ENCODE measurements at places on chromosomes 13 and 19.

- no peak for DNase-seq
Observed at GRCh38 chr13:104975272-104975671, 1560.2 kb downstream of the EFNB2 start.

- no peak for DNase-seq
Observed at GRCh38 chr13:98909016-98909415, 68.8 kb downstream of the DOCK9 start.

DNA sequence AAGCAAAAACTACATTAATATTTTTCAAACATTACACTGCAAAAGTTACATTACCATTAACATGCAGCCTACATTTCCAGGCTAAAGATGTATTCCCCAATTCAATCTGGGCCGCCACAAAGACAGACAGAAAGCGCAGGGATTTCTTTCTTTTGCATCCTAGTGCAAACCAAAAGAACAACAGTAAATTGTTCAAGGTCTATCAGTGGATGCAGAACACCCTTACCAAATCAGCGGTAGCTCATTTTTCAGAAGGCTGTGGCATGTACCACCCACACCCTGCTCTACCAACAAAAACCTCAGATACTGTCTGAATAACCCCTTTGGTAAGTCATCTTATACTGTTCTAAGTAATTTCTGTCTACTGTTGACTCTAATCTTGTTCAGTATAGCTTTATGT lies 3.6 kb downstream of the TPT1 start:
- DNase-seq, result no peak

GRCh38 chr19:15101479-15102082 lies 5.6 kb upstream of the SYDE1 start:
- peak; percentile 84 for DNase-seq

- no peak for DNase-seq
Observed at GRCh38 chr19:10977742-10978092, 16.9 kb downstream of the SMARCA4 start.

GRCh38 chr19:2050349-2050990 lies 574 bp downstream of the MKNK2 start:
- DNase-seq, result no peak

DNA sequence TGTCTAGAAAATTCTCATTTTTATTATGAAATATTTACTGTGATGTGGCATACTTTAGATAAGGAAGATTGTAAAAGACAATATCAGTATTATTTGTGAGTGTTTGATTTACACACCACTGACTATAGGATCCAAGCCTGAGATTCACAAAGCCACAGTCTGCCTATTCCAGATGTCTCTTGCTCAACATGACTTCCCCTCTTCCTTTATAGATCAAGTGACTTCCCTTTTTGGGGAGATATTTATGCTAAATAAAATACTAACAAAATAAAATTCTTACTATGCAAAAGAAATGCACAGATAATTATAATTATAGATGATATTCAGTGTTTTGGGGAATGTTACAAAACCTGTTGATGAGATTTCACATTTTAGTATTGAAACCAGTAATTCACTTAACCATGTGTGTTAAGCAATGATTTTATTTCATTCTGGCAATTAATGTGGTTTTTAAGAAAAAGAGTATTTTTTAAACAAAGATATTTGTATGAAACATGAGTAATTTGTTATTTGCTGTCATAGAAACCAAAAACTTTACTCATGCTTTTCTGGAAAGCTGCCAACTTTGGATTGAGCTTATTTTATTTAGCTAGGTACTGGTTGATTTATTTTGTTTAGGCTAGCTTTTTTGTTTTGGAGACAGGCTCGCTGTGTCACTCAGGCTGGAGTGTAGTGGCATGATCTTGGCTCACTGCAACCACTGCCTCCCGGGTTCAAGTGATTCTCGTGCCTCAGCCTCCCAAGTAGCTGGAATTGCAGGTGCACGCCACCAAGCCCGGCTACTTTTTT lies 13.7 kb upstream of the GPR183 start:
- DNase-seq, result no peak

DNA sequence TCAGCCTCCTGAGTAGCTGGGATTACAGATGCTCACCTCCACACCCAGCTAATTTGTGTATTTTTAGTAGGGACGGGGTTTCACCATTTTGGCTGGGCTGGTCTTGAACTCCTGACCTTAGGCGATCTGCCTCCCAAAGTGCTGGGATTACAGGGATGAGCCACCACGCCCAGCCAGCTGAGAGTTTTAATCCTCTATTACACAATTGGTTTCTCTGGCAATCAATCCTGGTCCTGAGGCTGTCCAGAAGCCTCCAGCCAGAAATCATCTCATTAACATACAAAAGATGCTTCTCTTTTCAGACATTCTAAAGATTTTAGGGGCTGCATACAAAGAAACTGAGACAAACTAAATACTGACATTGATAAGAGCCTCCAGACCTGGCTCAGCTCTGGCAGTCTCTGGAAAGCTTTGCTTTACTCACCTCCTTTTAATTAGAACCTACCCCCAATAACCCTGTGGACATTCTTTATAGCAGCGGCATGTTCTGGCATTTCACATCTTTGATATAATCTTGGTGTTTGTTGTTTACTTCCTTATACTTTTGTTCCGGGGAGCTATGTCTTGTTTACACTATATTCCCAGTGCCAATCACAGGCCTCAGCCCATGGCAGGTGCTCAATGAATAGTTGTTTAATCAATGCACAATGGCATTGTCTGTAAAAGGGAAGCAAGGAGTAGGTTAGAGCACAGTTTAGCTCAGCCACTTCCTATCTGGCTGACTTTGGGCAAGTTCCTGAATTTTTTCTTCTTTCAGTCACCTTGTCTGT lies 4.1 kb upstream of the ZNF724 start:
- no peak for DNase-seq

DNA sequence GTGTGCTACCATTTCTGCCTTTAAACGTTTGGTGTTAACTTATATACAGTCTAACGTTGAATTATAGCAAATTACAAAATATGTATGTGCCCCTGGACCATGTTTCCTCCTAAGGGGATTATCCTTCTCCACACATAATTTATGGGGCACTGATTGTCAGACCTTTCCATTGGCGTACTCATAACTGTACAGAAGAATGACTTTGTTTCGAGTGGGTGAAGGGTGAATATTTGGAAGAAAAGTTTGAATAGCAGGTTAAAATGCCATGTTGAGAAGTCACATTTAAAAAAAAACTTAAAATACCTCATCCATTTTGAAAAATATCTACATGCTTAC lies 58.8 kb downstream of the SLC10A2 start:
- DNase-seq, result no peak

GRCh38 chr13:103716718-103717117 lies 650.5 kb upstream of the SLC10A2 start:
- no peak for DNase-seq

DNA sequence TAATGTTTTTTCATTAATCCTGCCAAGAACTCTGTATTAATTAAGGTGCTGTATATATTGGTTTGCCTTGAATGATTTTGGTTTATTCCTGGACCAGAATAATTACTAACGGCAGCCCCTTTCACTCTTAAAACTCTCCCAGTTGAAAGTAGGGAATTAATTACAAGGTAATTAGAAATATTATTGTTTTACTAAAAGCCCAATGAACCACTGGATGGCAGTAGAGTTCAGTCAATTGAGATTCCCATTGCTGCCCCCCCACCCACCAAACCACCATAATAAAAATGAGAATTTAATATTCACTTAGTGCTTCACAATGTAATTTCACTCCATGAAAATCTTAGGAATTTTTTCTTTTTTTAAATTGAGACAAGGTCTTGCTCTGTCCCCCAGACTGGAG lies 13.7 kb downstream of the WBP4 start:
- no peak for DNase-seq

GRCh38 chr13:109480011-109480955 lies 306.1 kb downstream of the IRS2 start:
- DNase-seq, result no peak

DNA sequence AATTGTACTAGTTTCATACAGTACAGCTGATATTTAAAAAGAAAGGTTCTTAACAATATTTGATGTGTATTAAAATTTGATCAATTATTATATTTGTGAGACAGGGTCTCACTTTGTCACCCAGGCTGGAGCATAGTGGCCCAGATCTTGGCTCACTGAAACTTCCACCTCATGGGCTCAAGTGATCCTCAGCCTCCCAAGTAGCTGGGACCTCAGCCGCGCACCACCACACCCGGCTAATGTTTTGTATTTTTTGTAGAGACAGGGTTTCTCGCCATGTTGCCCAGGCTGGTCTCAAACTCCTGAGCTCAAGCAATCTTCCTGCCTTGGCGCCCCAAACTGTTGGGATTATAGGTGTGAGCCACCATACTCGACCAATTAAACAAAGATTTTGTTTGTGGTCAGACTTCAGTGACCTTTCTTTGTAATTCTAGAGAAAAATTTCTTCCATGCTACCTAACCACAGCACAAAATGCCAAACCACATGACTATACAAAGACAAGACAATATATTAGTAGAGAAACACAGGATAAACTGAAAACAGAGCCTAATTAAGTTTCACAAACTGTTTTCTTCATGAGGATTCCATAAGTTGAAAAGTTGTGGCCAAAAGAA lies 59.6 kb downstream of the RBM26 start:
- no peak for DNase-seq

DNA sequence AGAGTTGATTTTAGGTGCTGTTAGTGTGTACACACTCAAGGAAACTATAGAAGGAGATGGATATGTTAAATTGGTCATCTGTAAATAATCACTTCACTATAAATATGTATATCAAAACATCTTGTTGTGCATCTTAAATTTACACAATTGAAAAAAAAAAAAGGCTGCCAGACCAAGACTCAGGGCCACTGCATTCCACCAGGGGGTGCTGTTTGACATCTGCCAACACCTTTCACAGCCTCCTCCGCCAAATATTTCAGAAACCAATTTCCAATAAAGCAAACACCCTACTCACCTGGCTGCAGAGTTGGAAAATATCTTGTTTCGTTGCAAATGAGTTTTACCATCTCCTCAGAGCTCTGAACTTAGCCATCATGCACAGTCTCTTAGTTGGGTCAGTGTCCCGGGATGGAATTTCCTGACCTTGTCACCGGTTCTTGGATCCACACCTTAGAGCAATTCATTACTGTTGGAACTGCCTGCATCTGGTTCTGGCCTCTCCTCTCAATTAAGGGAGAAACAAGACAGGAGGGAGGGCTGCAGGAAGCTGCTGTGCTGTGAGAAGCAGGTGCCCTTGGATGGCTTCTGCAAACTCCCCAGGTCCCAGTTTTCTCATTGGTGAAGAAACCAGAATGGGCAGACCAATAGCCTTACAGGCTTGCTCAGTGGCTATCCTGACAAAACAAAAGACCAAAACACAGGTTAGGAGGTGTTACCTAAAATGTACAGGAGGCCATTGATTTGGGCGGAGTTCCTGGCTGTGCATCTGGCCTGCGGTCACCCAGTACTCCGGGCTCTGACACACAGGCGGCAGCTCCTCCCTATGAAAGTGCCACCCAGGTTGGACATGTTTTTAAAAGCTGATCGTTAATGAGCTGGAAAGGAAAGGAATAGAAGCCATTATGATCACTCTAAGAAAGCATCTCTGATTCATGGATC lies 746.6 kb downstream of the UQCRFS1 start:
- peak; percentile 79 for DNase-seq

DNA sequence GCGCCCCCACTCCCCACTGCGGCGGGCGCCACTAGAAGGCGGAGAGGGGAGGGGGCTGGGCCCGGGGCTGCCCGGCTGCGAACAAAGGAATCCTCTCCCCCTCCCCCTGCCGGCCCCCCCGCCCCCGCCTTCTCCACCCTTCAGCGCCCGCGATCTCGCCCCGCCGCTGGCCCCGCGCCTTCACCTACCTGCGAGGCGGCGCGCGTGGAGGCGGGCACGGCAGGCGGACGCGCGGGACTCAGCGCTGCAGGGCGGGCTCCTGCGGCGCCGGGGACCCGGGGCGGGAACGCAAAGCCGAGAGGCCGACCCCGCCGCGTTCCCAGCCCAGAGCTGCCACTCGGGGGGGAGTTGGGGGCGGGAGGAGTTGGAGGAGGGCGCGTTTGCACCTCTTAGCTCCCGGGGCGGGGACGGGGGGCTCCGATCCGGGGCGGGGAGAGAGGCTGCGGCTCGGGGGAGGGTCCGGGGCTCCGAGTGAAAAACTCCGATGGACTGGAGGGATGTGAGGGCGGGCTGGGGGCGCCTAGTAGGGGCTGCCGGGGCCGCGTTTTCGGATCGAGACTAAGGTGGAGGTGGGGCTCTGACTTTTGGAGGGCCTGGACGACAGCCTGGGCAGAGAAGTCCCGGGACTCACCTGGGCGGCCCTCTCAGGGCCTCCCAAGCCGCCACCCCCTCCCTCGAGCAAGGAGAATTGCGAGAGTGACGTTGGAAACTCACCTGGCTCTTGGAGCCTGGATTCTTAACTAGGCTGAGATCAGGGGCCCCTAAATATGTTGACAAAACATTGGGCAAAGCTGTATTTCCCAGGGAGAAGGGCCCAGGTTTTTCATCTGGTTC lies at the start of gene FBN3:
Gene FBN3 (minus strand): TSS at position 332 of the 834 bp plus-strand sequence. CDS start 2,112 bp downstream, outside the sequence.
- DNase-seq, result peak; percentile 75

DNA sequence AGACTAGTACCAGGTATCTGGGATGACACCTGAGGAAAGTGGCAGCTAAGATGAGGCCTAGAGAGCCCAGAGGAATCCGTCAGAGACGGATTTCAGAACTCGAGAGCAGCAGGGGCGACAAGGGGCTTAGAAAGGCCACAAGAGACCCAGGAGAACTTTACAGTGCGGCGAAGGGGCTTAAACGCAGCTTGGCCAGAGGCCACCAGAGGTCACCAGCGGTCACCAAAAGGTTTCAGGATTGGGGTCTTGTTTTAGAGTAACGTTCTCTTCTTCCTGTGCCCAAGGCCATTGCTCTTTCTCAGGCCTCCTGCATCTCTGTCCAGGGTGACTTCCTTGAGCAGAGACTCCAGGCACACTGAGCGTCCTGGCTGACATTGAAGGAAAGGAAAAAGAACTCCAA lies 2.2 kb downstream of the ZSCAN22 start:
- peak; percentile 77 for DNase-seq

DNA sequence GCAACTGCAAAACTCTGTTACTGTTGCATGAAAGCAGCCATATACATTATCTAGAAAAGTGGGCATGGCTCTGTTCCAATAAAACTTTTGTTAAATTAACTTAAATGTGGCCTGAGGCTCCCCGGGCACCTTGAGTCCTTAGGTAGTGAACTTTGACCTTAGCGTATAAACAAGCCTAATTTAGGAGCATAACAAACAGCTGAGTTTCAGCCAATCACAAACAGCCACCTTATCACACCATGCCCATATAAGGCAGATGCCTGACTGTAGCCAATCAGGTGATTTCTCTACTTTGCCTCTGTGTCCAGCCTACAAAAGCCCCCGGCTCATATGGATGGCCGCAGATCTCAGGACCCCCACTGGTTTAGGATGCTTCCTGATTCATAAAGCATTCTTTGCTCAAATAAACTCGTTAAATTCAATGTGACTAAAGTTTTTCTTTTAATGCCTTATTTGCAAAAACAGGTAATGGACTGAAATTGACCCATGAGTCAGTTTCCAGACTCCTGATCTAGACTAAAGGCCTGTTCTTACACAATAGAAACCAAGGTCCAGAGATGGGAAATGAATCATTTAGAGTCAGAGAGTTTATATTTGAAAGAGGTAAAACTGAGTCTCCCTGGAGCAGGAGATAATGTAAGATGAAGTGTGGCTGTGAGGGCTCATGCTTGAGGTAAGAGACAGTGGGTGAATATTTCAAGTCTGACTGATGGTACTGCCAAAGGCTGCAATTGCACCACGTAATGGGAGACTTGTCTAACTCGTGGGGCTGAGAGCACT lies 130.2 kb downstream of the FGF9 start:
- no peak for DNase-seq

GRCh38 chr13:60501236-60501635 lies 104.2 kb downstream of the TDRD3 start:
- DNase-seq, result no peak

Data from WTC11 (cell line).